ENCODE measurements at places on chromosomes 11 and 22.

- DNase-seq: no peak
Measured at GRCh38 chr11:76696756-76697155, 26.2 kb upstream of the LRRC32 start.

GRCh38 chr11:123645286-123645975, 9.0 kb downstream of the SCN3B start:
- no peak for DNase-seq

- DNase-seq: no peak
Measured at GRCh38 chr11:59708537-59708936, 5.1 kb downstream of the OR10V1 start.

- no peak for DNase-seq
Measured at GRCh38 chr11:92707665-92708064, 261.8 kb upstream of the MTNR1B start.

DNA sequence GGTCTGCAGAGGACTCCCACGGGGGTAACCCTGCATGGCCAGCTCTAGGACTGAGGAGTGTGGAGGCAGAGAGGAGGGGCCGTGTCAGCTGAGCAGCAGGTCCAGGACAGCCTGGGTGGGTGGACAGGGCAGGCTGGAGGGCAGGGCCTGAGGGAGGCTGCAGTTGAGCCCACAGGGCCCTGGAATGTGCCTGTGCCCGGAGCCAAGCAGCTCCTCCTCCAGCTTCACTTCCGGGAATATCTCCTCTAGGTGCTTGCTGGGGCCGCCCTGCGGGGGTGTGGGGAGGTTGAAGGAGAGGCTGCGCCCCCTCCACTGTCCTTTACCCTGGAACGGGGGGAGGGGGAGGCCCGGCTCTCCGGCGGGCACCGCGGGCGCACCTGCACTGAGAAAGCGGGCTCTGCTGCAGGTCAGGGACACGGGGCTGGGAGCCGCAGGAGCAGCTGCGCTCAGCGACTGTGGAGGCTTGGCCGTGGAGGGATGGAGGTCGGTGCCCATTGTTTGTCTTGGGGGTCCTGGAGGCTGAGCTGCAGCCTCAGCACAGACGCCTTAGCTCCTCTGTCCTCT, 1293.2 kb downstream of the BRD1 start:
- DNase-seq: no peak

GRCh38 chr11:88117281-88117858, 57.9 kb downstream of the RAB38 start:
- no peak for DNase-seq

DNA sequence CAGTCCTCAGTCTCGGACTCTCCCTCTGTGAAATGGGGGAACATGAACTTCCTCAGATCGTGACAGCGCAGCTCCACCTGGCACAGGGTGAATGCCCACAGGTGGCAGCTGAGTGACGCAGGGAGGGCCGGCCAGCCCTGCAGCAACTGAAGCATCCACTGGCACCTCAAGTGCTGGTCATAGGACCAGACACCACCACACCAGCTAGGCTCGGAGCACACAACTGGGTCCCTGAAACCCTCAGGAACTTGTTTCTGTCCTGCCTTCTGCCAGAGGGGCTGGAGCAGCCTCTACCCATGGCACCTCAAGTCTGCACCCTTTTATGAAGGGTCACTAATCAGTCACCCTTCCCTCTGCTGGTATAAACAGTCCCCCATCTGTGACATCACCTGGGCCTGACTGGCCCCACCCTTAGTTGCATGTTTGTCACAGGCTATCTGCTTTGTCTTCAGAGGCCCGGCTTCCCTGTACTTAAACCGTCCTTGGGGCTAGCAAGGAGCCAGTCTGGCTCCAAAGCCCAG, 7.4 kb upstream of the CDC42BPG start:
- DNase-seq: no peak

DNA sequence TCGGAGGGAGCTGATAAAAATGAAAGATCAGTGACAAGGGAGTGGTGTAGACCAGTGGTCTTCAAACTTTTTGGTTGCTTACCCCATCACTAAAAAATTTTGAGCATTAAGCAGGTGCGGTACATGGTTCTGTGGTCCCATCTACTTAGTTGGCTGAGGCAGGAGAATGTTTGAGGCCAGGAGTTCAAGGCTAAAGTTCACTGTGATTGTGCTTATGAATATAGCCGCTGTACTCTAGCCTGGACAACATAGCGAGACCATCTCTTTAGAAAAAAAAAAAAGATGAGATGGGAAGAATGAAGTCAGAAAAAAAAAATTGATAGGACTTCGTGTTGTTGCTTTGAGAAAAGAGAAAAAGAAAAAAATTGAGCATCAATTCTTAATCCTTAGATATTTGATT, 7.8 kb downstream of the MTMR3 start:
- no peak for DNase-seq

GRCh38 chr11:30914143-30914762, 328.1 kb upstream of the MPPED2 start:
- no peak for DNase-seq

DNA sequence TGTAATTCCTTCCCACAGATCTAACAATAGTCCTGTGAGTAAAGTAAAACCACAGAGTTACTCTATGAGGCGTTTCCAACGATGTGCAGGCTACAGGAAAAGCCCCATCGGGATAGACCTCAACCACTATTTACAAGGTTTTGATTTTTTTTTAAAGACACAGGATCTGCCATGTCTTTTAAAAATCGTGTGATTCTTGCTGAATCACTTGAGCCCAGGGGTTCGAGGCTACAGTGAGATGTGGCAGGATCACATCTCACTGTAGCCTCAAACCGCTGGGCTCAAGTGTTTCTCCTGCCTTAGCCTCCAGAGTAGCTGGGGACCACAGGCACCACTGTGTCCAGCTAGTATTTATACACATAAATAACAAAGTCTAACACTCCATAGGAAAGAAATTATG, 7.8 kb downstream of the TAF1D start:
- DNase-seq: no peak

- DNase-seq: no peak
Measured at GRCh38 chr11:122803306-122803705, 35.0 kb upstream of the CRTAM start.

- DNase-seq: no peak
Measured at GRCh38 chr11:113119074-113119473, 157.9 kb downstream of the NCAM1 start.

DNA sequence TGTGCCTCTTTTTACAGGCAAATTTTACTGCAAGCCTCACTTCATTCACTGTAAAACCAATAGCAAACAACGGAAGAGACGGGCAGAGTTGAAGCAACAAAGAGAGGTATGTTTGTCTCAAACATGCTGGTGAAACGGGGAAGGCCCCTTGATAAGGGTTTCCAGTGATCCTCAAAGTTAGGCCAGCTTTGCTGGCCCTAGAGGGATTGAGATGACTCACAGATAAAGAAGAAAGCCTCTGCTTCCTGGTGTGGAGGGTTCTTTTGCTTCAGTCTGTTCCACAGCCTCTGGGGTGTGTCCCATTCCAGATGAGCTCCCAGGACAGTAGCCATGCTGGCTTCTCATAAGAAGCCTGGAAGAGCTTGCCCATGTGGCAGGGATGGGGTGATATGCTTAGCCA, 118.9 kb upstream of the PARVA start:
- no peak for DNase-seq

DNA sequence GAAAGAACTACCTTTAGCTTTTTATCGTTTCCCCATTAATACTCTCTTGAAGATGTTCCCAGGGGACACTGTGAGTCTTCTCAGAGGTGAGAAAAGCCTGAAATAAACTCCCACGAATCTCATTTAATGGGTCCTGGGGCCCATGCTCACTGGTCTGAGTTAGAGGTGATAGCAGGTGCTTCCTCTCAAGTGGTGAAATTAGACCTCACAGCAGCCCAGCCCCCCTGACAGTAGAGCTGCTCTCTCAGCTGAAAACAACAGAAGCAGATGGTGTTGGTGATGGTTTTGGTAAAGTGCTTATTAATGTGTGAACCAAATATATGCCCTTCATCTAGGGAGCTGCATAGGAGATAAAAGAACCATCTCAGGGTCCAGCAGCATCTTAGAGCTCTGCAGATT, 76.8 kb upstream of the VPREB1 start:
- no peak for DNase-seq

DNA sequence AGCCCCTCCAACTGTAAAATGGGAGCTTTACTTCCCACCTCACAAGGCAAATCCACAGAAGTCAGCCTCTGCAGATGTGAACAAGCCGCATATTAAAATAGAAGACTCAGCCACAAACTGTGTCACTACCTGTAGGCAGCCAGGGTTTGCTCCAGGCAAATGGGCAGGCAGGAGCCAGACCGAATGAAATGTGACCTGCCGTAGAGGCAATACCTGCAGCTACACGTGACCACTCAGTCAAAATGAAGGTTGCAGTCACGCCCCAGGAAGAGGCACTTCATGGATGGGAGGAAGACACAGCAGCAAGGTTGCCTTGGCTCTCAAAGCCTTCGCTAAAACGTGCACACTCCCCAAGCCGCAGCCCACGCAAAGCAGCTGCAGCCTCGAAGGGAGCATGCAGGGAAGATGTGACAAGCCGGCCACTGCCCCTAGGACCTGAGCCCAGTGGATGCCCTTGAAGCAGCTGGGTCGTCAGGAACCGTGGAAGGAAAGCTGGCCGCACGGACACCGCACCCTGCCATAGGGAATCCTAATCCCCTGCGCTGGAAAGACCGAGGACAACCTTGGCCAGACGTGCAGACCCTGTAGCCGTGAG, 53.1 kb downstream of the SHANK2 start:
- no peak for DNase-seq

DNA sequence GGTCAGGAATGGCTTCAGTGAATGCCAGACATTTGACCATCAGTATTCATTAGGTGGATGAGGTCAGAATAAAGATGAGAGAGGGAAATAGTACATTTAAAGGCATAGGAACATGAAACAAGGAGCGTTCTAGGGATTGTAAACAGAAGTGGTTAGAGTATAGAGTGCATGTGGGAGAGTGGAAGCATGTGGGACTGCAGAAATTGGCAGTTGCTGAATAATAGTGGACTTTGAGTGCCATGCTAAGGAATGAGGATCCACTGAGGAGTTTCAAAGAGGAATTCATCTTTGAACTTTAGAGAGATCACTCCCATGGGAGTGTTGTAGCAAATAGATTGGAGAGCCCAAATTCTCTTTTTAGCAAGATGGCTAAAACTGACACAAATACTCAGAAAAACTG, 7.9 kb downstream of the RNF169 start:
- DNase-seq: no peak

DNA sequence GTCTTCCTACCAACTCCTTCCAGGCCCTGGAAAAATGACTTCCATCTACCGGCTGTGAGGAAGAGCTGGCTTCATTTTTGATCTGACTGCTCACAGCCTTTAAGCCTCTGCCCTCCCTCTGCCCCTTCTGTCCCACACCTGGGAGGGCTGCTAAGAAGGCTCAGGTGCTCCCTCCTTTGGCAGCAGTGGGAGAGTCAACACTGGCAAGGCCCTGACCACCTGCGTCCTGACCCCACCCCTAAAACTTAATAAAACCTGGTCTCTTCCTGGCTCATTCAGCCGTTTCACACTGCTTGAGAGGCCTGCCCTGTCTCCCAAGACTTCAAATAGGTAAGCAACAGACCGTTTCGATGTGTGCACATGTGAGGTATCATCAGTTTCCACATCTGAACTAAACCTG, 52.1 kb upstream of the NFRKB start:
- no peak for DNase-seq

DNA sequence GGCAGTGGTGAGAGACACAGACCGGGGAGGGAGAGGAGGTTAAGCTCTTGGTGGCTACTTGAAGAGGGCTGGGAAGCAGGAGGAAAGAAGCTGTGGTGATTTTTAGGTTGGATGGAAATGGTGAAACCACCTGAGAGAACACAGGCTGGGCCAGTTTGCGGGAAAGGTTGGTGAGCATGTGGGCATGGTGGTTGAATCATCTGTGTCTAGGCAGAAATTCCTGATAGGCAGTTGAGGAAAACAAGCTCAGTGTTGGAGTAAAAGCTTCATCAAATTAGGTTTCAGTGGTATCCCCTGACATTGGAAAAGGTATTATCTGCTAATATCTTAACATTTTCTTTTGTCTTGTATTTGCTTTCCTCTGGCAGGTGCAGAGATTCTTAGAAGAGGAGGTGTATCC, 4.3 kb upstream of the SGSM3 start:
- DNase-seq: no peak

- DNase-seq: no peak
Measured at GRCh38 chr11:68658661-68659060, 25.7 kb upstream of the GAL start.

DNA sequence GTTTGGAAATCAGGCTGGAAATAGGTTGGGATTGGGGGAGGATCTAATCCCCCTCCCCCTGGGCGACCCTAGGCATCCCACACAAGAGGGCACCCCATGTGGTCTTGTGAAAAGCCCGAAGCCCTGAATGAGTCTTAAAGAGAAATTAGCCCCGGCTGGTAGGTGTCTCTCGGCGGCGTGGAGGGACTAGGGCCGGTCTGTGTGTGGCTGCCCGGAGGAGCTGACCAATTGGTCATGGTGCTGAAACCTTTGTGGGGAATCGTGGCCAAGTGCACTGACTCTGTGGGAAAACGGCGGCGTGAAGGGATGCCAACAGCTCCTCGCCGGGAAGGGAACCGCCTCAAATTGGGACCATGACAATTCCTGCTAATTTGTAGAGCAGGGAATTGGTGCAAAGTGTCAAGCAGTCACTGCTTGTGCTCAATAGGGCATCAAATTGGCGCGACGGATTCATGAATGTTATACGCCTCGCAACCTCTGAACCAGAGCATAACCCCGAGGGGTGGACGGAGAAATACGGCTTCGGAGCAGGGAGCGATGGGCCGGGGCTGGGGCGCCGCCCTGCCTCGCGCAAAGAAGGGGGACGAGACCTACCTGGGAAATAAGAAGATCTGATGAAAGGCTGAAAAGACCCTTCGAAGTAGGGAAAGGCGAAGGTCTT, 1.5 kb downstream of the DBX1 start:
- no peak for DNase-seq

- no peak for DNase-seq
Measured at GRCh38 chr11:33315822-33316221, 58.6 kb downstream of the HIPK3 start.

DNA sequence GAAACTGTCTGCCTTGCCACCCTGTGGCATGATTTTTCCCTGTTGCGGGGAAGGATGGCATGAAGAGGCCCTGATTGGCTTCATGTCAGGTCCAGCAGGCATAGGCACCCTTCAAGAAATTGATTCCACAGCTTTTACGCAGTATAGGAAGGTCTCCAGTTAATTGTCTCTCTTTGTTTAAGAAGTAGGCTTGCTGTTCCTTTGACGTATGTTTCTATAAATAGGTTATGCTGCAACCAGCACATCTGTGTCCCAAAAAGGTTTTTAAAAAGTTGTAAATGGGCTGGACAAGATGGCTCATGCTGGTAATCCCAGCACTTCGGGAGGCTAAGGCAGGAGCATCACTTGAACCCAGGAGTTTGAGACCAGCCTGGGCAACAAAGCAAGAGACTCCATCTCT, 62.6 kb downstream of the CD6 start:
- no peak for DNase-seq

DNA sequence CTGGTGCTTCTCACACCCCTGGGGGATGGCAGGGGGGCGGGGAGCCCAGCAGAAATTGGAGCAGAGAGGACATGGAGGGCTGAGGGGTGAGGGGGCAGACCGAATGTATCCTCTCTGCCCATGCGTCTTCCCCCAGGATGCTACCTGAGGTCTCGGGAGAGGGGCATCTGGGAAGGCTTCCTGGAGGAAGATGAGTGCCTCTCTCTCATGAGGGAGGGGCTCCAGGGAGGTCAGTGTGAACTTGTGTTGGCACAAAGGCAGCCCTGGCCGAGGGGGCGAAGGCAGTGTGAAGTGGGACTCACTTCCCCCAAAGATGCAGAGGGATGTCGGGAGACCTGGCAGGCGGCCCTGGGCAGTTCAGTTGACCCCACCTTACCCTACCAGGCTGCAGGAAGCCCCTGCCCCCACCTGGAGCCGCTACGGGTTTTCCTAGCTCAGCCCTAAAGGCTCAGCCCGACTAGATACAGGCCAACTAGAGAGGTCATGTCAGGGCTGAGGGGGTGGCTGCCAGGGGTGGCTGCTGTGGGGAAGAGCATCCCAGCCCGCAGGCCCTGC, 10.4 kb downstream of the ASCL2 start:
- DNase-seq: no peak

All from stimulated activated CD4-positive, alpha-beta T cell treated with anti-CD3 and anti-CD28 coated beads, TNF-alpha, amount 100 ng/mL, for 48 hours (primary cell).